Vagina (tissue), 2 donors: ENCODE measurements at places on chromosomes 4 and X. TPM values are rescaled to one million over a fixed set of nuclear protein-coding genes. Genes with fewer than 3 reads are reported as not detected.

GRCh38 chrX:78595901-78596502 is 63.1 kb downstream of the RTL3 start:
- DNase-seq = no peak

The IL13RA1 gene
- 25.8 TPM for total RNA-seq

The MAGEA1 gene
- not detected for total RNA-seq

DNA sequence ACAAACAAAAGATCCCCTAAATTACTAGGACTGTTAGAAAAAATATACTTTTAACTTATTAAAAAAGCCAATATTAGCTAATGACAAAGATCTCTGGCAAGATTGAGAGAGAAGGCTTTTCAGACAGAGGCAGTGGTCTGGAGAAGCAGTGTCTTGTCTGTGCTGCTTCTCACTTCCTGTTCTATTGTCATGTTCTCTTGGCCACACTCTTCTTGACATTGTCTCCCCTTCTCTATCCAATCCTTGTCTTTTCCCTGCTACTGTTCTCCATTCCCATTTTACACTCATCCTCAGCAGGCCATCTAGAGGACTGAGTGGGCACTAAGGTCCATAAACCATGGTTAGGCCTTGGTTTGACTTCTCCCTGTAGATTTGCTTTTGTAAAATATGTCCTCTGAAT is 14.0 kb upstream of the TAPT1 start:
- no peak for DNase-seq

GRCh38 chr4:184536065-184536880 is 61.9 kb upstream of the IRF2 start:
- DNase-seq = no peak

GRCh38 chr4:55038176-55038890 is 87.1 kb downstream of the KDR start:
- DNase-seq = no peak

DNA sequence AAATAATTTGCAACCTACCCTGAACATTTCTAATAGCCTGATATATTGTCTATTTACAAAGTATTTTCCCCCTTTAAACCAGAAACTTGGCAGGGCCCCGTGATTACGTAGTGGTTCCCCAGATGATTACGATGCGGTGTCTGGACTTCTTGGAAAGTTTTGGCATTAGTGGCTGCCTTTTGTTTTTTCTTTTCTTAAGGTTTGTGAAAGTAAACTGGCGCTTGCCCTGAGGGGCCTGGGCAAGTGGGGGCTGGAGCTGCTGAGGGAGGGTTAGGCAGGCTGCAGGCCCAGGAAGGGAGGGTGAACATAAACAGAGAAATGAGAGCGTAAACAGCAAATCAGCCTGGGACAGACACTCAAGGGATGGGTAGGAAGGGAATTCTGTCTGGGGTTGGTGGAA is 123.6 kb upstream of the MSX1 start:
- DNase-seq = no peak

- no peak for DNase-seq
Observed at GRCh38 chrX:120604361-120604782, 471 bp downstream of the MCTS1 start.

- no peak for DNase-seq
Observed at GRCh38 chr4:40401096-40401495, 66.0 kb downstream of the CHRNA9 start.
